ENCODE measurements at places on chromosomes 12 and 14.
A peak's percentile ranks its signal among the peaks of the same experiment; 100 is the strongest.

DNA sequence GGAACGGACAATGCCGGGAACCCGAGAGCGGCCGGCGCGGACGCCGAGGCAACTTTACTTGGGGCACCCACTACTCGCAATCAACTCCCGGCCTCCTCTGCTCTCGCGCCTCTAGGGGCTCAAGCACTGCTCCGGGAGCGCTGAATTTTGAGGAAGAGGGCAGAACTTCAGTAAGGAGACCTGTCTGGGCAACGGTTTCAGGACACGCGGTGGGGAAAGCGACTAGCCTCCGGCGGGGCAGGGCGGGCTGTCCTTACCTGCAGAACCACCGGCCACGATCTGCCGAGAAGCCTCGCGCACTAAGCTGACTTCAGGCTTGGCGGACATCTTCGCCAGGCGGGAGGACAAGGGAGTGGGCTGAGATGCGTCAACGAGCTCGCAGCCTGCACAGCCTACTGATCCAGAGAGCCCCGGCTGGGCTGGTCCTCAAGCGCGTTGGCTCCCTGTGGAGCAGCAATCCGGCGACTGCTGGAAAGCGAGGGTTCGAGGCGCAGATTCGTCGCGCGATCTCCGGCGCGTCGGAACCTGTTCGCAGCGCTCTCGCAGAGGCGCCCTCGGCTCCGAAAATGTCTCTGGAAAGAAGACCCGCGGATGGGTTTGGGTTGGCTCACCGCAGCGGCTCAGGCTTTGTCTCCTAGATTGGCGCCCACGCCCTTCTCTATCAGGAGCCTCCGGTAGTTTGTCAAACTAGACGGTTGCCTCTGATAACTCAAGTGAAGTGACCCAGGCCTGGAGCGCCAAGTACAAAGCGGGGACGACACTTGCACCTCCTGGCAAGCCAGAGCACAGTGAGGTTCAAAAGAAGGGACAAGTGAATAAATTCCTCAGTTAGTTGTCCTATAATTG, at the start of gene SLC25A21:
SLC25A21 (minus strand) TSS at position 583 of the 846 bp plus-strand sequence.
- peak; percentile 82 for DNase-seq

GRCh38 chr14:45664668-45665356, 411.8 kb upstream of the MIS18BP1 start:
- DNase-seq: no peak

GRCh38 chr12:115646210-115646609, 631.3 kb downstream of the MED13L start:
- no peak for DNase-seq

GRCh38 chr12:48768147-48768546, 20.7 kb downstream of the ADCY6 start:
- DNase-seq: no peak

DNA sequence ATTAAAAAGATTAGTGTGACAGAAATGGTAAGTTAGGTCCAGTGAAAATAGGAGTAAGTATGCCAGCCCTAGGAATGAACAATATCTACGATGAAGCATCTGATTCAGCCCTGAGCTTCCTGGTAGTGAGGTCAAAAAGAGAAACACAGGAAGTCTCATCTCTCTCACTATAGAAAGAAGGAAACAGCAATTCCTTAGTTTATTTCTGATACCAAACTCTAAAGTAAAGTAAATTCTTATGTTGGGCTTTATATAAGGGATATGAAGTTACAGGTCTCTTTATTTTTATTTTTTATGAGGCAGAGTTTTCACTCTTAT, 76.7 kb upstream of the RFLNA start:
- peak; percentile 12 for DNase-seq

DNA sequence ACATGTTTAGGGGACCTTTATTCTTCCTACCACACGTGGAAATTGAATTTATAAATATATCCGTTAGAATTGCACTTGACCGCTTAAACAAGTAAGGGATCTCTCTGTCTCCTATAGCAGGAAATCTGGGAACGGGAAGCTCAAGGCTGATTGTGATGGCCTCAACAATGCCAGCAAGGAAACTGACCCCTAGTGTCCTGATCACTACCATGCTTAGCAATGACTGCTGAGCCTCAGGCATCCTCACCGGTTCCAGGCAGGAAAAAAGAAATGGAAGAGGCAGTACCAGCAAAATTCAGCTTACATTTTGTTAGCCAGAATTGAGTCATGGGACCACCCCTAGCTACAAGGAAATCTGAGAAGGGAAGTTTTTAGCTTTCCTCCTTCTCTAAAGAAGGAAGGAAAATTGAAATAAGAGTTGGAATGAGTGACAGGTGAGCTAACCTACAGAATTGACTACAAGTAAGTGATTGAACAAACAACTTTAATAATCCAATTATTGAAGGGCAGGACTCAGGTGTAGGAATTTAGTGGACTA, 43.9 kb upstream of the AMN1 start:
- DNase-seq: no peak

DNA sequence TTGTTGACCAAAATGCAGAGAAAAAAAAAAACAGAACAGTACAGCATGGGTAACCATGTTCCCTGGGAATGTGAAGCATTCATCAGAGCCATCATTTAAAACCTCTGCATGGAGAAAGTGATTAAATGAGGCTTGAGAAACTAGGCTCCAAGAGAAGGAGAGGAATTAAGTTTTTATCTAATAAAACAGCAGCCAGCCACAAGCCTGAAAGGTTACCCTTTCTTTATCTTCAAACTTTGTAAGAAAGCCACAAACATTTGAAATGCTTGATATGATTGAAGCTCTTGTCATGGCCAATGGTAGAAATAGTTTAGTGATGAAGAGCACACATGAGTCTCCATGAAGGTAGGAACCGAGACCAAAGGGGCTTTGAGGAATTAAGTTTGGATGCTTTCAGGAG, 144.9 kb upstream of the SYT1 start:
- DNase-seq: no peak

- no peak for DNase-seq
Observed at GRCh38 chr14:44420226-44420625, 86.9 kb downstream of the FSCB start.

DNA sequence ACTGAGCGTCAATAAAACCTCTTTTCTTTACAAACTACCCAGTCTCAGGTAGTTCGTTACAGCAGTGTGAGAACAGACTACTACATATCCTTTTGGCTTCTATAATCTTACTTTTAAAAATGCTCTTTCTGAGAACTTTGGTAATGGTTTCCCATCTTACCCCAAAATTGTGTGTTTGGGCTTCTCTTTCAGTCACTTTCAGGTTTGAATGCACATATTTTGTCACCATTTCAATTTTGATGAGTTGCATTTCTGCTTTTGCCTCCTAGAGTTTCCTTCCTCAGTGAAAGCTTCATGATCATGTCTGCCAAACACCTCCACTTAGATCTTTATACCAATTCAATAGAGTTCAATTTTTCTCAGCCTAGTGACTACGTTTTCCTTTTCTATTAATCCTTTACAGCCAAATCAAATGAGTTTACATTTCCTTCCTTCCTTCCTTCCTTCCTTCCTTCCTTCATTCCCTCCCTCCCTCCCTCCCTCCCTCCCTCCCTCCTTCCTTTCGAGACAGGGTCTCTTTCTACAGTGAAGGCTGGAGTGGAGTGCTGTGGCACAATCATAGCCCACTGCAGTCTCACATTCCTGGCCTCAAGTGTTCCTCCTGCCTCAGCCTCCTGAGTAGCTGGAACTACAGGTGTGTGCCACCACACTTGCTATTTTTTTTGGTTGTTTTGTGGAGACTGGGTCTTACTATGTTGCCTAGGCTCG, 124.9 kb downstream of the BCAT1 start:
- no peak for DNase-seq

DNA sequence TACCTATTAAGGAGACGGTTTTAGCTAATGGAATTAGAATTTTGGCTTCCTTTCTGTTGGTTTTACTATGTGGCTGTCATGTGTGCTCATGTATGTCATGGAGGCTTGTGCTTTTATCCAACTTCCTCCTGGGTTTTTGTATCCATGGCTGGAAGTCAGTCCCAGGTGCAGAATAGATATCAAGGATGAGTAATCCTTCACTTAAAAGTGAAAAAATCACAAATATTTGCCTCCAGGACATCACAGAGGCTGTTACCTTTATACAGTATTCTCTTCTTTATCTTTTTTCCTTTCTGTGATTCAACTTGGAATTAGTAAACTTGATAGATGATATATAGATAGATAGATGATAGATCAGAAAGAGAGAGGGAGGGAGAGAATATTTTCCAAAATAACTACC, 706.8 kb downstream of the GALC start:
- DNase-seq: no peak

DNA sequence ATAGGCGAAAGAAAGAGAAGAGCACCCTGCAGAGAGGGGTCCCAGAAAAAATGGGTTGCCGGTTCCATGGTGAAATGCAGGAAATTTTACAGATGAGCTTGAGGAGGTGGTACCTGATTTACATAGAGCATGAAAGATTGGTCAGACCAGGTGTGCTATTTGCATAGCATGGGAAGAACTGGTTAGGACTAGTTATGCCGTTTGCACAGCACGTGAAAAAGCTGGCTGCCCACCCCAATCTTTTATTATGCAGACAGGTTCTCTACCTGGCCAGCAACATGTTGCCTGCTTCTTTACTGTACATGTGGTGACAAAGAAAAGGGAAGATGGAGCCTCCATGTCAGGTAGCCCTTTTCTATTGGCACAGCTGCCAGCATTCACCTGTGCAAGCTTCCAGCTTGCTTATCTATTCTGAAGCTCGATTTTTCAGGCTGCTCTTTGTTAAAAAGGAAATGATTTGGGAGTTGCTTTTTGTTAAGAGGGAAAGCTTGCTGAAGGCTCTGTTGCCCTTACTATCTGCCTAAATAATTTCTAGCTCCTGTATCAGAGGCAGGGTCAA, 62.9 kb upstream of the ELK3 start:
- DNase-seq: no peak
